ENCODE measurements at places on chromosomes 3 and 15. TPM values are rescaled to one million over a fixed set of nuclear protein-coding genes. Genes with fewer than 3 reads are reported as not detected.

DNA sequence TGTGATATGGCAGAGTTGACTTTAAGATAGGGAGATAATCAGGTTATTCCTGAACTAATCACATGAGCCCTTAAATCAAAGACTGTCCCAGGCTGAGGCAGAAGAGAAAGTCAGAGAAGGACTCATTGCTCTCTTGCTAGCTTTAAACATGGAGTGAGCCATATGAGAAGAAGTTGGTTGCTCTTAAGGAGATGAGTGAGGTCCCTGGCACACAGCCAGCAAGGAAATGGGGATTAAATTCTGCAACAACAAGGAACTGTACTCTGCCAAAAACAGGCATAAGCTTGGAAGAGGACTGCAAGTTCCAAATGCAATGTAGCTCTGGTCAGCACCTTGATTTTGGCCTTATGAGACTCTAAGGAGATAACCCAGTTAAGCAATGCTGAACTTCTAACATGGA lies 457.0 kb downstream of the PLOD2 start:
- DNase-seq: no peak

- DNase-seq: no peak
Measured at GRCh38 chr15:91872356-91873137, 19.0 kb downstream of the SLCO3A1 start.

DNA sequence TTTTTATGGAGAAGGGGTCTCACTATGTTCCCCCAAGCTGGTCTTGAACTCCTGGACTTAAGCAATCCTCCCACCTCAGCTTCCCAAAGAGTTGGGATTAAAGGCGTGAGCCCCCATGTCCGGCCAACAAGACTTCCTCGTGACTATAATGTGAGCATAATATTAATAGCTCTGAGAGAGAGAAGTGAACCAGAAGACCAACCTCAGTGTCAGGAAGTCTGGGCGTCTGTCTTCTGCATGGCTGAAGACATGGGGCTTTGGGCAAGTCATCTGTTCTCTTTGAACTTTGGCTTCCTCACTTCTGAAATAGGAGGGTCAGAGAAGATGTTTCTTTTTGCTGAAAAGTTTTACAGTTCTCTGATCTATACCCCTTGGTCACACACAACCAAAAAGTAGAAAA lies 92.1 kb downstream of the SLC49A4 start:
- DNase-seq: no peak

- DNase-seq: peak; percentile 73
Measured at GRCh38 chr3:12750658-12751071, 8.4 kb downstream of the TMEM40 start.

GRCh38 chr3:127779747-127780146 lies 42.6 kb downstream of the MGLL start:
- DNase-seq: no peak

GRCh38 chr3:137588871-137589270 lies 175.2 kb upstream of the SOX14 start:
- no peak for DNase-seq

Gene CDC25A
- 0.27 TPM for total RNA-seq

GRCh38 chr3:196754091-196754981 lies 14.7 kb downstream of the PAK2 start:
- DNase-seq: no peak

DNA sequence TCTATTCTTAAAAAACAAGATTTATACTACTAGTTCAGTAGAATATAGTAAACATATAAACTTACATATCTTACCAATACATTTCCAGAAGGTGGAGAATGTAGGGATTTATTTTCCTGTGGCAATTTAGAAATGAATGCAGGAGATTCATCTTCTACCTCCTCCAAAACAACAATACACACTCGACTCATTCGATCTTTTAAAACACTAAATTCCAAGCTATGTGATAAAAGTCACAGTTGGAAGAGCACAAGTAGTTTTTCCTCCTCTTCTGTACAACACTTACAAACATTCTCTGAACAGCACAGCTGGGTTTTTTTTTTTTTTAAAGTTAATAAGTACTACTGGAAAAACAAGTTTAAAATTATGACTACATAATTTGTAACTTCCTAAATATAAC lies 1.4 kb downstream of the ANKRD28 start:
- DNase-seq: no peak

DNA sequence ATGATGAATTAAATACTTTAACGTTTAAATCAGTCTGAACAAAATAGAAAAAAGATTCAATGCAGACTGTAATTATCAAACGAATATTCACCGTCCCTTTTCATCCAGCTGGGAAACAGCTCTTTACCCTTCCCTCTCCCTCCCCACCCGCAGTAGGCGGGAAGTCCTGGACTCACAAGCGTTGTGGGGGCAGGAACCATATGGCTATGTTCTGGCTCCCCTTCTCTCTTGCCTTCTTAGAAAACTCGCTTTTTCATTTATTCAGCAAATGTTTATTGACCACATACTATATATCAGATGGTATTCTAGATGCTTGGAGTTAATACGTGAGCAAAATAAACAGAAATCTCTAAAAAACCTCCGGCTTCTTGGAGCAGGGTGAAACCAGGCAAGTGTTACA lies 715 bp upstream of the SCAPER start:
- no peak for DNase-seq

Gene EAF2
- 6.4 TPM for total RNA-seq

GRCh38 chr3:172126741-172127140 lies 87.4 kb downstream of the FNDC3B start:
- no peak for DNase-seq

Gene AHSG
- total RNA-seq: not detected

- no peak for DNase-seq
Measured at GRCh38 chr15:101470548-101471239, 18.8 kb downstream of the PCSK6 start.
